ENCODE measurements at places on chromosomes 1 and 21. TPM values are rescaled to one million over a fixed set of nuclear protein-coding genes. Genes with fewer than 3 reads are reported as not detected.

DNA sequence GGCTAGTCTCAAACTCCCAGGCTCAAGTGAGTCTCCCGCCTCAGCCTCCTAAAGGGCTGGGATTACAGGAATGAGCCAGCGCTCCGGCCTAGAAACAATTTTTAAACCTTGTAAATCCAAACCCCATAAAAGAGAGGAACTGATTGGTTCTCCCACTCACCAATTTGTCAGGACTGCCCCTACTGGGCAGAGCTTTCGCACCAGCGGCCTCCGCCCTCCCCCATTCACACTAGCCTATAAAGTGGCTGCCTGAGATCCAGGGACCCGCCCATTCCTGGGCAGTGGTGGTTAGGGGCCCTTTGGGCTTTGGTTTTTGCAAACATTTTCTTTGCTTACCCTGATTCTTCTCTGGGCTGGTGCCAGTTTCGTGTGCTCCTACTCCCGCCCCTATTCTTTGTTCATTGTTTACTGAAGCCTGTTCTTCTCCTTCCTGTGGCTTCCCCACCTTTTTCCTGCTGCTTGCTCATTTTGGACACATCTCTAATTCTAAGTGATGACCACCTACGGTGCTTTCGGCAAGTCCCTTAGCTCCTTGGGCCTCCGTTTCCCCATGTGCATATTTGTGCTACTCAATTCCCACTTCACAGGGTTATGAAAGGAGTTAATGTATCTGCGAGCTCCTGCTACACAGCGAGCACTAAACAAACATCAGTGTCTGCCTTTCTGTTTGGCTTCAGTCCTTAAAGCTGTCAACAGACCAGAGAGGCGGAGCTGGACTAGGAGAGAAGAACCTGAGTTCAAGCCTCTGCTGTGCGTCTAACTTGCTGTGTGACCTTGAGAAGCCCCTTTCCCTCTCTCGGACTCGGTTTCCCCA, 39.8 kb upstream of the CLIC4 start:
- DNase-seq: no peak
- no peaks in the 10 kb centered on the region for H3K36me3 ChIP-seq
- H3K4me1 ChIP-seq: no peaks in the 10 kb centered on the region

DNA sequence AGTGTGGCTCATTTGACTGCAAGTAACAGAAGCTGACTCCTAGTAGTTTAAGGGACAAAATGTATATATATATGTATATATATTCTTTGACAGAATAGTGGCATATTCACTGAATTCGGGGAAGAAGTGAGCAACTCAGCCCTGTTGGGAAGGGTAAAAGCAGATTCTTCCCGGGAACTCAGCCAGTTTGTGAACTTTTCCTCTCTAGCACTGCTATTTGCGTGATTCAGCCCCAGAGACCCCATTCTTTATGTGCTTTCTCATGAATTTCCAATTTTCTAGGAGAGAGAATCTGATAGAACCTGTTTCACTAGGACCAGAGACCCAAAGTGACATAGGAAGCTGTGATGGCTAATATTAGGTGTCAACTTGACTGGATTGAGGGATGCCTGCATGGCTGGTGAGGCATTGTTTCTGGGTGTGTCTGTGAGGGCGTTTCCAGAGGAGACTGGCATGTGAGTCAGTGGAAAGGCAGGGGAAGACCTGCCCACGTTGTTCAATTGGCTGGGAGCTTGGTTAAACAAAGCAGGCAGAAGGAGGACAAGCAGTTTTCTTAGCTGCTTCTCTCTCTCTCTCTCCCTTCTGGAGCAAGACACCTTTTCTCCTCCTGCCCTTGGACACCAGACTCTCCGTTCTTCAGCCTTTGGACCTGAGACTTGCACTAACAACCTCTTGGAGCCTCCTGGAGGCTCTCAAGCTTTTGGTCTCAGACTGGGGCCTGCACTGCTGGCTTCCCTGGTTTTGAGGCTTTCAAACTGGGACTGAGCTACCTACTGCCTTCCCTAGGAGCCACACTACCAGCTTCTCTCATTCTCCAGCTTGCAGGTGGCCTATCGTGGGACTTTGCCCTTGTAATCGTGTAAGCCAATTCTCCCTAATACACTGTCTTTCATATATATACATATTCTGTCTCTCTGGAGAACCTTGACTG, 93.4 kb upstream of the KCNK1 start:
- no peak for DNase-seq
- H3K4me3 ChIP-seq: no peak overlapping the region
- no peak overlapping the region for H3K27ac ChIP-seq
- H3K27me3 ChIP-seq: no peaks in the 10 kb centered on the region
- no peaks in the 10 kb centered on the region for H3K4me1 ChIP-seq

- H3K27me3 ChIP-seq: no peaks in the 10 kb centered on the region
- H3K4me3 ChIP-seq: peak overlapping the region; percentile 9
- no peak overlapping the region for H3K27ac ChIP-seq
- H3K36me3 ChIP-seq: no peaks in the 10 kb centered on the region
- no peaks in the 10 kb centered on the region for H3K4me1 ChIP-seq
- DNase-seq: peak; percentile 77
Measured at GRCh38 chr1:40344597-40344996, 27.5 kb upstream of the COL9A2 start.

The RYR2 gene
- 15.2 TPM for total RNA-seq

DNA sequence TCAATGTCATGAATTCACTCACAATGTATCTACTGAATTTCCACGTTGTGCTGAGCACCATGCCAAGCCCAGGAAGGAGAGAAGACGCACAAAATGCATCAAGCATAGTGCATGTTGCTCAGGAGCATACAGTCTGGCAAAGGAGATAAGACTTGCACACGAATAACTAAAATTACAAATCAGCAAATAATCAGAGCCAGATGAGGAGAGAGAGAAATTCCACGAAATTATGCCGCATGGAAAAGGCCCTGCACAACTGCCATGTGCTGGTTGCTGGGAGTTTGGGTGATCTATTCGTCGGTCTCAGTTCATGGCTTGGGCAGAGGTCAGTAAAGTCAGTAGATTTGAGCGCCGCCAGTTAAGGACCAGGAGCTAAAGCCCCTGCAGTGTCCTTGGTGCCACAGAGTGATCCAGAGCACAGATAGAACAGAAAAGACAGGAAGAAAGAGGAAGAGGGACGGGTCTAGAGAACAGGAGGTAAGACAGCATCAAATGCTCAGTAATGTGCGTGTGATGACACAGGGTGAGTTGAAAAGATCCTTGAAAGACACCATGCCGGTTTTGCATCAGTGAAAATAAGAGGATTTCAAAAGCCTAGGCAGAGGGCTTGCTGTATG, 55.1 kb upstream of the ZNF281 start:
- no peaks in the 10 kb centered on the region for H3K27me3 ChIP-seq
- no peak overlapping the region for H3K27ac ChIP-seq
- H3K4me1 ChIP-seq: no peaks in the 10 kb centered on the region
- no peak for DNase-seq

DNA sequence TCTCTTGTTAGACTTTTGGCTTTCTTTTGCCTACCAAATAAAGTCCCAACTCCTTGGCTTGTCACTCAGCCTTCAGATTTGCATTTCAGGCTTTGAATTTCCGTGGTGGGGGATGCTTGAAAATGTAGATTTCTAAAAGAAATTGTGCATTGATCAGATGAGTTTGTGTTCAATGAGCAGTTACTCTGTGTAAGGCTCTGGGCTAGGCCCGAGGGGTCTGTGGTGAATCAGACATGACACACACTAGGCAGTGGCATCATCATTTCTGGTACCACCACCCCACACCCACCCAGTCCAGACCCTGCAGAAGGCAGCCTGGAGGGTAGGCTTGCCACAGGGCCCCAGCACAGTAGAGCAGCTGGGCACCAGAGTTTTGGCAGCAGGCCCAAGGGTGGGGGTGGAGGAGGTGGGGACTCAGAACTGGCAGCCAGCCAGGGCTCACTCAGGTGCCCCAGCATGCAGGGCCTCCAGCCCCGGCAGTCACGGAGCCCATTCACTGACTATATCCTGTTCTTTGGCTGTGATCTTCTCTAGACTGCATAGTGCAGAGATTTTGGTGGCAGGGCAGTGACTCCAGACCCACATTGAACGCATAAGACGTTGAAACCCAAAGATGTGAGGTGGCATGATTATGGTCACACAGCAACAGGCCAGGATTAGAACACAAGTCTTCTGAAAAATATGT, 97.2 kb upstream of the ARTN start:
- peaks cover 6% of the 10 kb centered on the region for H3K4me1 ChIP-seq
- no peaks in the 10 kb centered on the region for H3K36me3 ChIP-seq
- H3K4me3 ChIP-seq: no peak overlapping the region
- DNase-seq: no peak
- no peaks in the 10 kb centered on the region for H3K27me3 ChIP-seq

The PGLYRP4 gene
- total RNA-seq: not detected

The MYBPH gene
- total RNA-seq: not detected

GRCh38 chr1:29546496-29546895, 310.2 kb downstream of the PTPRU start:
- no peaks in the 10 kb centered on the region for H3K27me3 ChIP-seq
- DNase-seq: peak; percentile 49
- no peak overlapping the region for H3K4me3 ChIP-seq
- H3K36me3 ChIP-seq: no peaks in the 10 kb centered on the region

- H3K27ac ChIP-seq: no peak overlapping the region
- DNase-seq: no peak
- no peaks in the 10 kb centered on the region for H3K27me3 ChIP-seq
- no peak overlapping the region for H3K4me3 ChIP-seq
- H3K36me3 ChIP-seq: peaks cover 84% of the 10 kb centered on the region
- no peaks in the 10 kb centered on the region for H3K4me1 ChIP-seq
Measured at GRCh38 chr1:154212083-154212482, 6.0 kb upstream of the CFAP141 start.

The ZNF684 gene
- 0.85 TPM for total RNA-seq

The FLG gene
- total RNA-seq: not detected

DNA sequence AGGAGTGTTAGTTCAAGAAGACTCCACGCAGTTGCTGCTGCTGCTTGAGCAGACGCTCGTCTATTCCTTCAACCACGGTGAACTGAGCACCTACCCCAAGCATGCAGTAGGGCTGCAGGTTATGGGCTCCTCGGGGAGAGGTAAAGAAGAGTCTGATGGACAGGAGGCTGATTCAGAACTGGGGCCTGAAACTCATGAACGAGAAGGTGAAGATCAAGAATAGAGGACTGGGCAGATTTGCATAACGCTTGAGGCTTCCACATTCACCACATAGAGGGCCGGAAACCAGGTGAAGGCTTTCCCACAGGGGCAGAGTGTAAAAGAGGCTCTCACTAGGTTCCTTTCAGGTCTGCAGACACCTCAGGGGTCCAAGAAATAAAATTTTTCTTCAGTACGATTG, 9.1 kb downstream of the ABCA4 start:
- DNase-seq: no peak
- no peaks in the 10 kb centered on the region for H3K27me3 ChIP-seq
- H3K4me3 ChIP-seq: no peak overlapping the region
- no peaks in the 10 kb centered on the region for H3K4me1 ChIP-seq

The RASSF5 gene
- 8.9 TPM for total RNA-seq

DNA sequence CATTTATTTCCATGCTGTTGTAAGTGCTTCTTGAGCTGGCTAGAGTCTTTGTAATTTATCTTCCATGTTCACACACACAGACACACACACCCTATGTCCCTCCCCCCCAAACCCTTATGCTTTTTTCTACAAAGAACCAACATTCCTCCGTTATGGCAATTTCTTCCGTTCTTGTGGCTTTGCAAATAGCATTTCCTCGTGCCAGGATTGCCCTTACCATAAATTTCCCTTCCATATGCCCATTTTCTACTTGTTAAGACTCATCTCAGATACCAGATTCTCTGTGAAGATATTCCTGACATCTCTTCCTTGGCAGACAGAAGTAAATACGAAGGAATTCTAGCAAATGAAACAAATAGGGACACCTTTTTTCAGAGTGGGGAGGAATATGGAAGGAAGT, 26.0 kb downstream of the RALGPS2 start:
- no peak overlapping the region for H3K27ac ChIP-seq
- no peak for DNase-seq
- no peaks in the 10 kb centered on the region for H3K4me1 ChIP-seq

The MRPS6 gene
- total RNA-seq: 17.8 TPM

The NBPF19 gene
- total RNA-seq: 2.3 TPM

GRCh38 chr1:223087291-223088255, 55.5 kb downstream of the TLR5 start:
- no peak for DNase-seq
- H3K36me3 ChIP-seq: no peaks in the 10 kb centered on the region
- H3K27me3 ChIP-seq: no peaks in the 10 kb centered on the region
- peak overlapping the region; percentile 29 for H3K27ac ChIP-seq
- H3K4me1 ChIP-seq: no peaks in the 10 kb centered on the region
- no peak overlapping the region for H3K4me3 ChIP-seq

The TMPRSS3 gene
- not detected for total RNA-seq

The CACNA1E gene
- not detected for total RNA-seq

DNA sequence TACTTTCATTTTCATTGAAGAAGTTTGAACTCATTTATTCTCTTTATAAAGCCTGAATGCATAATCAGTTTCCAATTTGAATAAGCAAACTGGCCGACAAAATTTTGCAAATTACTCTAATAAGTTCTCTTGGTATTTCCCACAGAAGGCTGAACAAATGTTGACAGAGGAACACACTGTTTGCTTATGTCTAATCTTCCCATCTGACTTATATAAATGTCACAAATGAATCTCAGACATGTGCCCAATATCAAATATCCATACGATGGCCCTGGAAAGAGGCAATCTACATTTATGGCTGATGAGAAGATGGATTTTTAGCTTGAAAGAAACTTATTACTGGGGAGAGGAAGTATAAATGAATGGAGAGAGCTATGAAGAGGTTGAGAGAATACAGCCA, 380.6 kb upstream of the ZRANB2 start:
- H3K4me3 ChIP-seq: no peak overlapping the region
- no peak overlapping the region for H3K27ac ChIP-seq
- DNase-seq: no peak
- no peaks in the 10 kb centered on the region for H3K27me3 ChIP-seq
- no peaks in the 10 kb centered on the region for H3K4me1 ChIP-seq
- no peaks in the 10 kb centered on the region for H3K36me3 ChIP-seq

DNA sequence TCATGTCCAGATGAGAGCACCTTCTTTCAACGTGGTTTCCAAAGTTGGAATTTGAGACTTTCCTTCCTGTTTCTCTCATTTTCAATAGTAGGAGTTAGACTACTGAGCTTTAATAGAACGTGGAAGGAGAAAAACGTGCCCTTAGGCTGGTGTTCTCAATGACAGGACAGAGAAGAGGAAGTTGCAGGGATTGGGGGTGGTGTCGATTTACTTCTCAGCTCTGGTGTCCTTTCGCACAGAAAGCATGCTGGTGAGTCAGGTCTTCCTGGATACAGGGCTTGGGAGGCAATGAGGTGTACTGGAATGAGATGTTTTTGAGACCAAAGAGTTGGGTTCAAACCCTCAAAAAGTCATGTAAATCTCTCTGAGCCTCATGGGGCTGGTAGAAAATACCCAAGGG, 67.1 kb downstream of the HIVEP3 start:
- peaks cover 2% of the 10 kb centered on the region for H3K4me1 ChIP-seq
- H3K4me3 ChIP-seq: no peak overlapping the region
- DNase-seq: no peak
- no peak overlapping the region for H3K27ac ChIP-seq
